AG04449 (cell line): ENCODE measurements at places on chromosomes 6 and 20.

DNA sequence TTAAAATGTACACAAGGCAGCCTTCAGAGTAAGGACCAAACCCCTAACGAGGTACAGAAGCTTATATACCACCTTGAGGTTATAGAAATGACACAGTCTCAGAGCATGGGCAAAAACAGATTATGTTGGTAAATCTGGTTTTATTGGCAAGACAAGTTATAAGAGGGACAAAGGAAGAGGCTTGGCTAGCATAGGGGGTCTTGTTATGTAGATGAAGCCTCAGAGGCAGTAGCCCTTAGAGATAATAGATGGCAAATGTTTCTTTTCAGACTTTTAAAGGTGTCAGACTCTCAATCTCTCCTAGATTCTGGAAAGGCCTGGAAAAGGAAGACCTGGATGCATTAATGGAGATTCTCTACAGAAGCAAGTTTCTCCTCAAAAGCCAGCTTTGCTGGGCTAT, 123.3 kb upstream of the ATXN1 start:
- DNase-seq, result no peak

- no peak for DNase-seq
Measured at GRCh38 chr20:38407321-38407720, 27.8 kb downstream of the SNHG17 start.

DNA sequence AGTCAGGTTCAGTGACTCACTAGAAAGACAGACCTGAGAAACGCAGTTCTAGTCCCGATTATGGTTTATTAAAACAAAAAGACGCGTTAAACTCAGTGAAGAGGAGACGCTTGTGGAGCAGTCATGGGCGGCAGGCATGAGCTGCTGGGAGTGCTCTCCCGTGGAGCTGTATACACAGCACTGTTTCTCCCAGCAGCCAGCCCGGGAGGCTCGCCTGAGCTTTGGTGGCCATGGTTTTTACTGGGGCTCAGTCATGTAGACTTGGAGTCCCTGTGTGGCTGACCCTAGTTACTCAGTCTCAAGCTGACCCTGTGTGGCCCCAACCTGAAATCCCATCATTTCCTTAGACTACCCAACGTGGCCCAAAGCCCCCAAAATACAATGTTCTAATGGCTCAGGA, 41.2 kb upstream of the BHLHE23 start:
- no peak for DNase-seq

GRCh38 chr6:52984247-52984646, 10.8 kb downstream of the GSTA4 start:
- no peak for DNase-seq

- no peak for DNase-seq
Measured at GRCh38 chr6:25175196-25175595, 104.0 kb upstream of the CARMIL1 start.

DNA sequence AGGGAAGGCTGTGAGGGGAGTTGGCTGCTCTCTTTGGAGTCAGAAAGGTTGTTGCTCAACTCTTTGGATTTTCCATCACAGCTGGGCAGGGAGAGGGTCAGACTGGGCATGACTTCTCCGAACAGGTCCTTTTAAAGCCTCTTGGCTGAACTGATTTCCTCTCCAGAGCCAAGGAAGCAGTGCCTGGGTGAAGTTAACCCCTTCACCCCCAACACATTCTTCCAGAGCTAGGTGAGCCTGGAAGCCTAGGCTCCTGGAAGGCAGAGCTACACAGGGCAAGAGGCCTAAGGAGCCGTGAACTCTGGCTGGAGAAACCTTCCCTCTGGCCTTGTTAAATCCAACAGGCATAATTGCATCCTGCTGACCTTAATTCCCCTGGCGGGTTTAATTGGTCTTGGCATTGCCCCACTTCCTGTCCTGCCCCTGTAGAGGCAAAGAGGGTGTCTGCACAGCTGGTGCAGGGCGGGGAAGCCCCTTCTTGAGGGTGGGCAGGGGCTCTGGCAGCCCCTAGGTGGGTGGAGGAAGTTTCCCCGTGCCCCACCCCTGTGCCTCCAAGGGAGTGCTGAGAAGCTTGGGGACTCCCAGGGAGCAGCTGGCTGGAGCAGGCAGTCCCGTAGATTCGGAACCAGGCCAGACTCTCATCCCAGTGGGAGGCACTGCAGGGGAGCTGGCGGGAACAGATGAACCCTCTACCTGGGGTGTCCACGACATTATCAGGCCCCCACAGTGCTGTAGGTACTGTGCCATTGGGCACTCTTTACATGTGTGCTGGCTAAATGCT, 3.6 kb upstream of the MYLK2 start:
- no peak for DNase-seq

DNA sequence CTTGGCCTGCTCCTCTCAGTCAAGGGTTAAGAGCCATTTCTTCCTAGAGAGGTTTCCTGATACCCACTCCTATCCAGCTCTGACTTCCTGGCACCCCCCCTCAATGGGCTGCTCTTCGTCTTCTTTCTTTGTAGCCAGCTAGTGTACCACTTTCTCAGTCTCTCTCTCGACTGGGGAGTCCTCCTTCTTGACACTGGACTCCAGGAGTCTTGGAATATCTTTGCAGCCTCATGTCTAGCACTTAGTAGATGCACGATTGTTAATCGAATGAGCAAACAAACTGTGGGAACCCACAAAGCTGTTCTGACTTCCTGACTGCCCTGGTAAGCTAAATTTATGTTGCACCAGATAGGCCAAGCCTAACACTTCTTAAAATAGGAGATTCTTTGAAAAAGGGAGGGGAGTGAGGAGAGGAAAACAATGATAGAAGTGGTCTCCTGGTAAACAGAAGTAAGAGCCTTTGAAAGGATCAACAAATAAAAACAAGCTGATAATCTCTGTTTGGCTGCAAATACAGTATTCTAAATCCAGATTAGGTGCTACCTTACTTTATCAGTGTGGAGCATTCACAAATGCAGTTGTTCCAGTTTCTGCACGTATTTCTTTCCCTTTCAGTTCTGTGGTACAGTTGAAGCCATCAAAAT, 160.1 kb upstream of the CITED2 start:
- no peak for DNase-seq

GRCh38 chr6:167717455-167717854, 109.3 kb upstream of the AFDN start:
- no peak for DNase-seq

GRCh38 chr6:16752206-16752866, 8.9 kb downstream of the ATXN1 start:
- no peak for DNase-seq

GRCh38 chr6:53378208-53378607, 29.5 kb upstream of the ELOVL5 start:
- no peak for DNase-seq

- no peak for DNase-seq
Measured at GRCh38 chr6:41262401-41262800, 24.1 kb downstream of the TREM1 start.

DNA sequence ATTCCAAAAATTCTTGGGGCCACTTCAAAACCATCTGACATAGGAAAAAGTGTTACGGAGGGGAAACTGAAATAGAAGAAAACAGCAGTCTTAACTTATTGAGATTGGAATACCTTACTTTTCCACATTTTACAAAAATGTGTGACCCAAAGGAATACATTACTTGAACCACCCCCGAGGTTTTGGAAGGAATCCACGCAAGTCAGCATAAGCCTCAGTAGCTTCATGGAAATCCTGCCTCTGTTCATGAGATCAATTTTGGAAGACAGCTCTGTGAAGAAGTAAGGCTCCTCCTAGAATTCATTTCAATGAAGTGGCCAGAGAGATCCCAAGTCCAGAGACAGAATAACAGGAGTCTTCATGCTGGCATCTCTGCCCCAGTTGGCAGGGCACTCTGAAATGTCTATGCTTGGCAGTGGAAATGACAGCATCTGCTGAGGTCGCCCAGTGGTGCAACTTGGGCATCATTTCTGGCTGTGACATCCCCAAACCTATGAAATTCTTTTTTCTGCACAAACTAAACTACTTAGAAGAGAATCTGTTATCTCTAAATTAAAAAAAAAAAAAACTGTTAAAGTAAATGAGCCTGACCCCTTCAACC, 132.5 kb downstream of the EPM2A start:
- no peak for DNase-seq

GRCh38 chr6:17622144-17622543, 22.0 kb downstream of the FAM8A1 start:
- no peak for DNase-seq

DNA sequence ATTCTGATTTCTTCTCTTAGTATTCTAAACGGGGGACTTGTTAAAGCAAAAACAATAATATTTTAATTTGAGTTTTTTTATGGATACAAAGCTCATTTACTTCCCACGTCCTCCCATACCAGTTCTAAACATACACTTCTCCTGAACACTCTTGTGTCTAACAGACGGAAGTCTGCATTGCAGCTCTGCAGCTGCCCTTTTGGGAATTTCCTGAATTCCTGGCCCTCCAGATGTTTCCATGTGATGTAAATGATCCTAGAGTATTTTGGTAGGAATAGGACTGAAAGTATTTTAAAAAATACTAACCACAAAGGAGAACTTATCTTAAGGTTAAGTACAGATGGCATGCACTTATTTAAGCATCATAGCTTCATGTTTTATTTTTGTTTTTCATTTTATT, 886.7 kb downstream of the TBC1D32 start:
- no peak for DNase-seq

- DNase-seq, result no peak
Measured at GRCh38 chr6:166826264-166826663, 130.1 kb downstream of the RNASET2 start.

DNA sequence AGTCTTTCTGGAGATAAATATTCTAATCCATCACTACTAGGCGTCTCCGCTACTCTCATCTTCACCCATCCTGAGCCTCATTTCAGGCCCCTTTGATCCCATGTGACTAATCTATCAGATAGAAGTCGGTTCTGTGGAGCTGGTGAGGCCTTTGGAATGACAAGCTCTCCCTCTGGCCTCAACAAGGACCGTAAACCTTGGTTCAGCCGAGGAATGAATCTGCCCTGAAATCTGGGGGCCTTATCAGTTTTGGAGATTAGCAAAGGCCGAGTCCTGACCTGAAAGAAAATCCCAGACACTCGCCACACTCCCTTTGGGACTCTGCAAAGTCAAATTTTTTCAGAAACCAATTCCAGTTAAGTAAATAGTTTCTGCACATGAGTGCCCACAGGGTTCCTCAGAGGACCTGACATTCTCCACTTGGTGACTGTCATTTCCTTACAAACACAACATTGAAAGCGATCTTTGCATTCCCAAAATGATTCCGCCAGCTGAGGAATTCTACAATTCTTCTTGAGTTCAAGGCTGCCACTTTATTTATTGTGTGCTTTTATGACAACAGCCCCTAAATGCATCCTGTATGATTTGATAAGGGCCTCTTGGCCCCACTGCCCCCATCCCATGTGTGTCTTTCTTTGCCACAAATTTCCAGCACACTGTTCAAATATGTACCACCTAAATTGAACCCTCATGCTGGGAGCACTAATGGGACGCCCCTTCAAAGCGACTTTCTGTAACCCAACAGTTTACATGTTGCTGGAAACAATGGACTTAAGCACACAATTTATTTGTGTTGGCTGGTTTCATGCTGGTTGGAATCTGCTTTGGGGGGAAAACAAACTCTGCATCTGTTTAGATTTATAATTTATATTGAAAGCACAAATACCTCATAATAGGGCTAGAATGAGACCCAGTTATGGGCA, 10.0 kb upstream of the RIPOR3 start:
- no peak for DNase-seq

- DNase-seq, result no peak
Measured at GRCh38 chr20:52785679-52786078, 186.5 kb upstream of the TSHZ2 start.
